ENCODE measurements at places on chromosomes 3 and 15.
A peak's percentile ranks its signal among the peaks of the same experiment; 100 is the strongest.

GRCh38 chr15:62737551-62737950 lies 305.0 kb upstream of the TPM1 start:
- no peaks in the 10 kb centered on the region for H3K27me3 ChIP-seq
- H3K4me1 ChIP-seq: peaks cover 13% of the 10 kb centered on the region
- DNase-seq: no peak
- H3K36me3 ChIP-seq: peaks cover 14% of the 10 kb centered on the region

GRCh38 chr15:49742381-49742780 lies 121.5 kb downstream of the DTWD1 start:
- H3K27ac ChIP-seq: no peak overlapping the region
- H3K4me3 ChIP-seq: no peak overlapping the region
- H3K36me3 ChIP-seq: no peaks in the 10 kb centered on the region
- no peak for DNase-seq
- H3K4me1 ChIP-seq: no peaks in the 10 kb centered on the region

DNA sequence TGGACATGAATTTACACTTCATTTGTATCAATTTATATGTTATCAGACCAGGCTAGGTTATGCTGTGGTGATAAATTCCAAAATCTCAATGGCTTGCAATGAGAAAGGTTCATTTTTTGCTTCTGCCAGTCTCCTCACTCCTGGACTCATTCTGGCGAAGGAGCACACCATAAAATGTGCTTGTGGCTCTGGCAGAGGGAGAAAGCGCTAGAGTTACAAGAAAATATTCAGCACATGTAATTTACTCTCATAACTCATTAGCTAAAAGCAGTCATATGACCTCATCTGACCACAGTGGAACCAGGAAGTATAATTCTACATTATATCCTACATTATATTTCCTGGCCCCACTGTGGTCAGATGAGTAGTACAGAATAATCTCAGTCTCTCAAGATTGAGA lies 193.8 kb downstream of the BCHE start:
- H3K4me1 ChIP-seq: peaks cover 1% of the 10 kb centered on the region
- H3K27ac ChIP-seq: peak overlapping the region; percentile 99
- no peaks in the 10 kb centered on the region for H3K36me3 ChIP-seq
- peak; percentile 64 for DNase-seq
- H3K4me3 ChIP-seq: no peak overlapping the region

DNA sequence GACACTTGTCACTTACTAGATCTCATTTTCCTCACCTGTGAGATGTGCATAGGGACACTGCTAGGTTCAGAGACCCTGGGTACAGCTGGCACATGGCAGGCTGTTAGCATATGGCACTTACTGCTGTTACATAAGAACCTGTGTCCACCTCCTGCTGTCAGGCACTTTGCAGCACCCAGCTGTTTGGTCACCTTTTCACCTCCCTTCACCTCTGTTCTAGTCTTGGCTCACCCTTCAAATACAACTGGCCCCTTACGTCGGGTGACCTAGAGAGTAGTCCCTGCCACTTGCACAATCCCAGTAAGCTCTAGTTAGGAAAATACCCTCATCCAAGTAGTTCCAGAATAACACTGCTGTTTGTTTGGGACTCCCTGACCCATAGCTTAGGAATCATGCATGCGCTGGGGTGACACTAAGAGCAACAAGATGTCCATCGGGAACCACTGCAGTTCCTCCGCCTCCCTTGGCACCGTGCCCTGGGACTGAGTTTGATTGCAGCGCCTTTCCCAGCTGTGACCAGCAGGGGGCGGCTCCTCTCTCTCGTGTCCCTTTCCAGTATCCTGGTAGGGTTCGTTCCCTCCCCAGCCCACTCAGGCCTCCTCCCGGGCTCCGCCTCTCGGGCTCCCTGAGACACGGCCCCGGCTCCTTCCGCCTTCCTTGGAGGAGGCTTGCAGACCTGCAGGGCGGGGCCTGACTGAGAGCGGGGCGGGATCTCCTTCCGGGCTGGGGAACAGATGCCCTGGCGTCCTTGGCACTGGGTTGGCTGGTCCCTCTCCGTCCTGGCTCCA lies 78.6 kb downstream of the ABHD5 start:
- H3K27ac ChIP-seq: no peak overlapping the region
- no peaks in the 10 kb centered on the region for H3K27me3 ChIP-seq
- DNase-seq: peak; percentile 96
- peaks cover 35% of the 10 kb centered on the region for H3K4me1 ChIP-seq
- peak overlapping the region; percentile 73 for H3K4me3 ChIP-seq
- H3K36me3 ChIP-seq: no peaks in the 10 kb centered on the region

- no peaks in the 10 kb centered on the region for H3K27me3 ChIP-seq
- H3K4me3 ChIP-seq: no peak overlapping the region
- H3K27ac ChIP-seq: no peak overlapping the region
- DNase-seq: no peak
Observed at GRCh38 chr3:143396790-143397189, 277.2 kb downstream of the CHST2 start.

DNA sequence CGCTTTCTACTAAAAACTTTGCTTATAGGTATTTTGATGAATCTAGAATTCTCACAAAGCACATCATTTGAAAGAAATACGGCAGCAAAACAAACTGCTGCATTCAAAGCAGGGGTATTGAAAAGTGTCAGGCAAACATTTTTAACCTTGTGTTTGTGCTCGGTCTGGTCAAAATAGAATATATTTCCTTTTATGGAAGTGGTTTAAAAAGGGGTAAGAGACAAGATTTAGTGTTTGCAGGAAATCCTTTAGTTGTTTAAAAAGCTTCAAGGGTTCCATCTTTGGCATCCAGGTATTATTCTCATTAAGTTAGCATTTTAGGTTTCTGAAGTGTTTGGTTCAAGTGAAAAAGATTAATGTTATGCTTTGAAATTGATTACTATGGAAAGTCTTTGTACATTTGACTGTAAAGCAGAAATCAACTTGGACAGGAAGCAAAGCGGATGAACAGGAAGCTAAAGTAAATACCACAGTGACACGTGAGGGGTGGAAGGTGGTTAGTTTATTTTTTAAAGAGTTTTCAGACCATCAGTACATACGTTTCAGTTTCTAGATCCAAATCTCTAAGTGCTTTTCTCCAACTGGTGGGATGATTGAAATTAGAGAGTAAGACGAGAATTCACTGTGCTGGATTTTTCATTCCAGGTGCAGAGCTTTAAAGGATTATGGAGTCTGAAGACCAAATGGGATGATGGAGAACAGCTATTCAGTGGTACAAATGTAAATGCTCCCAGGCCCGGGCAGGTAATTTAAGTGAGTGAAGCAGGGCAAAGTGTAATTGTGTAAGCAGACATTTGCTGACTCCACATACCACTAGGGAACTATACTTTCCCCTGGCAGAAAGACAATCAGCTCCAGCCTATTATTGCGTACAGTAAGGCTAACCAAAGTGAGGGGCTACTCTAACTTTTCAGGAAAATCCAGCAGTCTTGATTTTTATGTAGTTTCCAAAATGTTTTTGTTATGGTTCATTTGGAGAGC lies 341.8 kb upstream of the TBL1XR1 start:
- no peak overlapping the region for H3K27ac ChIP-seq
- H3K4me3 ChIP-seq: peak overlapping the region; percentile 43
- no peaks in the 10 kb centered on the region for H3K36me3 ChIP-seq
- H3K27me3 ChIP-seq: no peaks in the 10 kb centered on the region

- H3K36me3 ChIP-seq: peaks cover 42% of the 10 kb centered on the region
- no peak for DNase-seq
- H3K27ac ChIP-seq: no peak overlapping the region
- no peak overlapping the region for H3K4me3 ChIP-seq
- H3K27me3 ChIP-seq: no peaks in the 10 kb centered on the region
Observed at GRCh38 chr3:38019658-38020341, 9.6 kb downstream of the PLCD1 start.

- H3K27me3 ChIP-seq: no peaks in the 10 kb centered on the region
- no peaks in the 10 kb centered on the region for H3K36me3 ChIP-seq
- H3K4me3 ChIP-seq: no peak overlapping the region
- peaks cover 15% of the 10 kb centered on the region for H3K4me1 ChIP-seq
Observed at GRCh38 chr3:37219266-37219665, 44.9 kb upstream of the LRRFIP2 start.

DNA sequence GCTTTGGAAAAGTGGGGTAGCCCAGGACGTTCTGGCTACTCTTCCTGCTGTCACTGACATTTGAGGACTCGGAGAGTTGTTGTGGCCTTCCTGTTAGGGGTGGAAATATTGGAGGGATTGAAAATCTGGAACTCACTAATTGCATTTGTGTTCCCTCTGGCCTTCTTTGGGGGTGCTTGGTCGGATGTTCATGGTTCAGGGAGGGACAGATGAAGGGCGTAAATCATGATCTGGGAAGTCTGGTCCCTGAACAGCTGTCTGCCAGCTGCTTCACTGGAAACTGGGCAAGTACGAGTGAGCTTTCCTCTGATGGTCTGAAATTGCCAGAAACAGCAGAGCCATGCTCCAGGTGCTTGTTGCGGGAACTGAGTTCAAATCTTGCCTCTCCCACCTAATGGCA lies 327.8 kb upstream of the C2CD4B start:
- no peak for DNase-seq
- H3K27ac ChIP-seq: no peak overlapping the region
- no peak overlapping the region for H3K4me3 ChIP-seq
- no peaks in the 10 kb centered on the region for H3K36me3 ChIP-seq

DNA sequence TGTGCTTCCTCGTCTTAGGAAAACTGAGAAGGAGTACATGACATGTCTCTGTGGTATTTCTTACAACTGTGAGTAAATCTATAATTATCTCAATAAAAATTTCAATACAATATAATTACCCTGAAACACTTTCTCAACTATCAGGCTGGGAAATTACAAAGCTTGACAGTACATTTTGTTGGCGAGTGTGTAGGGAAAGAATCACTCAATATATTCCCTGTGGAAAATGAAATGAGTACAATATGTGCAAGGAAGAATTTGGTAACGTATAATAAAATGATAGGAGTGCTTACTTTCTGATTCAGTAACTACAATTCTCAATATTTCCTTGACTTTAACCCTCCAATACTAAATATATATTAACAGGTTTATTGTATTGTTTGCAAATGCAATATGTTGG lies 818.2 kb upstream of the CADM2 start:
- H3K27ac ChIP-seq: no peak overlapping the region
- no peak overlapping the region for H3K4me3 ChIP-seq
- DNase-seq: no peak
- H3K27me3 ChIP-seq: no peaks in the 10 kb centered on the region
- no peaks in the 10 kb centered on the region for H3K4me1 ChIP-seq

DNA sequence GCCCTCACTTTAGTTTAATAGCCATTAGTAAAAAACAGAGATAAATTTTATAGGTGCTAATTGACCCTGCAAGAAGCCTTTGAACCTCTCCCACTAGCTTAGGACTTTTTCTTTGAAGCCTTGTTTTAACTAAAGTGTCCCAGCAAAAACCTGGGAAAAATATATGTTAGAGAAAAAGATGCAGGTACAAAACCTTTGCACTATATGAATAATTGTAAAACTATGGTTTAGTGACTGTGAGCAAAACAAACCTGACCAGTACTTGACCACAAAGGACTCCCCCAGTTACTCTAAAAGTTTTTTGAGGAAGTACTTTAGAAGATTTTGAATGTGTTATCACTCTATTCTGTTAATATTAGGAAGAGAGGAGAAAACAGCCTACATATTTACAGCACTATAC lies 123.3 kb upstream of the TP63 start:
- H3K4me1 ChIP-seq: no peaks in the 10 kb centered on the region
- DNase-seq: no peak
- no peaks in the 10 kb centered on the region for H3K27me3 ChIP-seq

GRCh38 chr15:78944669-78945407 lies at the start of gene CTSH:
TSS of gene CTSH (minus strand) at chr15:78945046. CDS start at chr15:78944981, 65 bp downstream.
- peaks cover 28% of the 10 kb centered on the region for H3K27me3 ChIP-seq
- no peaks in the 10 kb centered on the region for H3K36me3 ChIP-seq
- H3K27ac ChIP-seq: no peak within 1 kb of the TSS
- DNase-seq: peak; percentile 57
- peaks cover 19% of the 10 kb centered on the region for H3K4me1 ChIP-seq

DNA sequence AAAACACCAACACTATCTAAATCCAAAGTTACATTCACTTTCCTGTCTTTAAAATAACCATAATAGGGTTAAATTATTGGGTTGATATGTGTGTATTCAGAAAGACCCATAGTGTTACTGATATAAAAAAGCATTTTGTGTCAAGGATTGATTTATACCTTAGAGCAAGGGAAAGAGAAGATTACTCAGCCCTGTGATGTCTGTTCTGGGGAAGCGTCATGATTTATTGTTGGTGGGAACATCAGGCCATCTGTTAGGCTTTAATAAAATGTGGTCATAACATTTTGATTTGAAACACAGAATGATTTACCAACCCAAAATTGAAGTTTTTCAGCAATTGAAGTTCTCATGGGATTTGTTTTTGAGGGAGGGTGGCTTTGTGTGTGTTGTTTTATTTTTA lies 33.2 kb downstream of the SIDT1 start:
- H3K4me3 ChIP-seq: no peak overlapping the region
- no peak overlapping the region for H3K27ac ChIP-seq
- peaks cover 35% of the 10 kb centered on the region for H3K27me3 ChIP-seq

GRCh38 chr15:68272721-68273271 lies 4.7 kb upstream of the FEM1B start:
- no peak overlapping the region for H3K27ac ChIP-seq
- no peaks in the 10 kb centered on the region for H3K27me3 ChIP-seq

DNA sequence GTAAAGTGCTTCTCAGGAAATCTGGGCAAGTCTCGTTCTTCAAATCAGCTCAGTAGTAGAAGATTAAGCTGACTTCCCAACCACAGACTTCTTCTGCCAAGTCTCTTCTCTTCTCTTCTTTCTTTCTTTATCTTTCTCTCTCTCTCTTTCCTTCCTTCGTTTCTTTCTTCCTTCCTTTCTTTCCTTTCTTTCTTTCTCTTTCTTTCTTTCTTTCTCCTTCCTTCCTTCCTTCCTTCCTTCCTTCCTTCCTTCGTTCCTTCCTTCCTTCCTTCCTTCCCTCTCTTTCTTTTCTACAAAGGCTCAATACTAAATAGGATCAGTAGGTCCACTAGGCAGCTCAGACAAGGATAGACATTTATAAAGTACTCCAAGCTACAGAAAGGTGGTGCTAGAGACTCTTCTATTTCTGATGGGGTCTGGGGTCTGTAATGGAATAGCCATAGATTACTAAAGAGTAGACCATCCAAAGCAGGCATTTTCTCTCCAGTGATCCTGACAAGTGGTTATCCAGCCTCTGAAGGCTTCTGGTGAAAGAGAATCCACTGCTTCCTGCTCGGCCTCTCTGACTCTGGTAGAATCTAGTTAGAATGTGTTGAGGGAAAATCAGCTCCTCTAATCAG lies 100.8 kb downstream of the TPRG1 start:
- H3K27ac ChIP-seq: no peak overlapping the region
- no peaks in the 10 kb centered on the region for H3K36me3 ChIP-seq
- H3K4me3 ChIP-seq: no peak overlapping the region
- H3K4me1 ChIP-seq: peaks cover 4% of the 10 kb centered on the region

- peaks cover 10% of the 10 kb centered on the region for H3K4me1 ChIP-seq
- H3K27ac ChIP-seq: peak overlapping the region; percentile 43
- no peaks in the 10 kb centered on the region for H3K36me3 ChIP-seq
- H3K4me3 ChIP-seq: peak overlapping the region; percentile 84
Observed at GRCh38 chr3:71128961-71129360, 454.6 kb downstream of the FOXP1 start.

DNA sequence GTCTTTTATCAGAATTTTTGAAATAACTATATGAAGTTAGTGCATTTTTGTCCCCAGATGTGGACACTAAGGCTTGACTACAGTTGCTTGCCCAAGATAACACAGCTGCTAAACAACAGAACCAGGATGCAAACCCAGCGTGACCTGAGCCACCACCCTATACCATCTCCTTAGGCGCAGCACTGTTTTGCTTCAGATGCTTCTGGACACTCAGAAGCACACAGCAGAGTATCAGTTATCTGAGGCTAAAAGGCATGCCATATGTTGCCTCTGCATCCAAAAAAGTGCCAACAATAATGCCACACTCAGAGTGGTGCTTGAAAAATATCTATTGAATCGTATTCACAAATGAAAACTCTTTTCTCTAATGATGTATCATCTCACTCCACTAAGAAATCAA lies 24.5 kb downstream of the KCNMB2 start:
- no peak overlapping the region for H3K27ac ChIP-seq
- no peaks in the 10 kb centered on the region for H3K27me3 ChIP-seq
- no peaks in the 10 kb centered on the region for H3K36me3 ChIP-seq
- no peak overlapping the region for H3K4me3 ChIP-seq

Data from mesenchymal stem cell (in vitro differentiated cells and primary cell).